ENCODE measurements at places on chromosomes 11 and 22.
A peak's percentile ranks its signal among the peaks of the same experiment; 100 is the strongest.

- peaks cover 7% of the 10 kb centered on the region for H3K4me1 ChIP-seq
- no peaks in the 10 kb centered on the region for H3K36me3 ChIP-seq
- H3K27me3 ChIP-seq: no peaks in the 10 kb centered on the region
- peak overlapping the region; percentile 66 for H3K27ac ChIP-seq
- H3K4me3 ChIP-seq: peak overlapping the region; percentile 70
These were observed 678 bp upstream of the RANGAP1 start for GRCh38 chr22:41286639-41287091.

GRCh38 chr11:18749681-18750319, 23.8 kb upstream of the IGSF22 start:
- H3K27me3 ChIP-seq: no peaks in the 10 kb centered on the region
- DNase-seq: no peak
- H3K4me3 ChIP-seq: no peak overlapping the region
- H3K4me1 ChIP-seq: no peaks in the 10 kb centered on the region
- no peaks in the 10 kb centered on the region for H3K36me3 ChIP-seq
- no peak overlapping the region for H3K27ac ChIP-seq

DNA sequence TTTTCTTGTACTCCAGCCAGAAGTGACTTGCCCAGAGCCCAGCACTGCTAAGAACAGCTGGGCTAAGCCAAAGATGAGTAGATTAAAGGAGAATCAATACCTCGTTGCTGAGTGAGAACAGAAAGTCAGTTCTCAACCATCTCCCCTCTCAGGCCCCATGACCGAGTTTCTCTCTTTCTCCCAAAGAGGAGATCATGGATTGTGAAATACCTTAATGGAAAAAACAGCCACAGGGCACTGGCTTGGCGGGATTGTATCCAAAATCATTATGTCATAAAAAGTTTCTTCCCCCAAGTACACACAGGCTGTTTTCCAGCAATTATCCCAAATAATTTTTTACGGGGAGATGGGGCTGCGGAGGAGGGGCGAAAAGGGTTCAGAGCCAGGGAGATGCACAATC, 111.8 kb upstream of the TMEM45B start:
- H3K36me3 ChIP-seq: no peaks in the 10 kb centered on the region
- no peaks in the 10 kb centered on the region for H3K4me1 ChIP-seq
- no peak overlapping the region for H3K4me3 ChIP-seq
- DNase-seq: no peak

DNA sequence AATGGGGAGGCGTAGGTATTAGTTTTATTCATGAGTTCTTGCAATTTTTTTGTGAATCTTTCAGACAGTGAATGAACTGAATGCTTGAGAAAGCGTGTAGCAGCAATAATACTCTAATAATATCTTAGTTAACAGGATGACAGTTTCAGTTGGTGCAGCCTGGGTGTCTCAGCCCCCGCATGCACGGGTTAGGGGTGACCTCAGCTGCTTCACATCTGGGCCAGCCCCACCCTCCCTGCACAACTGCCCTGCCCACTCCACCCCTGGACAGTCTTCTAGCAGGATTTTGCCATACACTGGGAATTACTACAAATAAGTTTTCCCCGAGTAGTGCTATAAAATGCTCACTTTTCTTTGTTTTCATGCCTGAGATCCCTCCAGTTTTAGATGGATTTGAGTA, 83.2 kb downstream of the ST3GAL4 start:
- H3K27ac ChIP-seq: no peak overlapping the region
- H3K4me1 ChIP-seq: no peaks in the 10 kb centered on the region
- H3K36me3 ChIP-seq: no peaks in the 10 kb centered on the region
- H3K4me3 ChIP-seq: no peak overlapping the region
- no peaks in the 10 kb centered on the region for H3K27me3 ChIP-seq
- DNase-seq: no peak

- no peak overlapping the region for H3K27ac ChIP-seq
- no peaks in the 10 kb centered on the region for H3K36me3 ChIP-seq
These were observed 29.4 kb downstream of the AMBRA1 start for GRCh38 chr11:46564459-46564858.

Measured in GM12878 (cell line).